ENCODE measurements at places on chromosomes 2 and 18.

- DNase-seq = no peak
These were observed 48.0 kb downstream of the MGAT5 start for GRCh38 chr2:134301928-134302260.

GRCh38 chr18:10543277-10543676 is 17.4 kb downstream of the NAPG start:
- no peak for DNase-seq

GRCh38 chr2:95025406-95026319 is at the start of gene MAL:
Gene MAL (plus strand): TSS chr2:95025708. CDS start chr2:95025793, 85 bp downstream.
- DNase-seq = peak; percentile 76

- no peak for DNase-seq
These were observed 21.3 kb upstream of the ACKR3 start for GRCh38 chr2:236548179-236548921.

GRCh38 chr2:96249654-96250053 is 16.1 kb downstream of the TMEM127 start:
- no peak for DNase-seq

DNA sequence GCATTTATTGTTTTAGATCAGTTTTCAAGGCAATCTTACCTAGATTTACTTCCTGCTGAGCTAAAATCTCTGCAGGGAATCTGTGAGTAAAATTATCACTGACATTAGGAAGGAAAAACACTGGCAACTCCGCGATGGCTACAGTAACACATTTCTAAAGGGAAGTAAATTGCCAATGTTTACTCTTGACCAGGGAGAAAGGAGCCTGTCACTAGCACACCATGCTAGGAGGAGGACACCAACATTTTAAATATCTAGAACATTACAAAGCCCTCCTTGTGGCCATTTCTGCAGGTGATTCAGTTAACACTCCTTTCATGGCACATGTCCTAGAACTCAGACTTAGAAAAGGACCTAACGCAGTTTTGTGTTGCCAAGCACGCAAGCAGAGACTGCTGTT is 58.4 kb downstream of the TCF4 start:
- DNase-seq = no peak

GRCh38 chr2:159793326-159793725 is 4.7 kb downstream of the CD302 start:
- no peak for DNase-seq

- no peak for DNase-seq
These were observed 9.9 kb downstream of the TTC39C start for GRCh38 chr18:24024425-24024824.

DNA sequence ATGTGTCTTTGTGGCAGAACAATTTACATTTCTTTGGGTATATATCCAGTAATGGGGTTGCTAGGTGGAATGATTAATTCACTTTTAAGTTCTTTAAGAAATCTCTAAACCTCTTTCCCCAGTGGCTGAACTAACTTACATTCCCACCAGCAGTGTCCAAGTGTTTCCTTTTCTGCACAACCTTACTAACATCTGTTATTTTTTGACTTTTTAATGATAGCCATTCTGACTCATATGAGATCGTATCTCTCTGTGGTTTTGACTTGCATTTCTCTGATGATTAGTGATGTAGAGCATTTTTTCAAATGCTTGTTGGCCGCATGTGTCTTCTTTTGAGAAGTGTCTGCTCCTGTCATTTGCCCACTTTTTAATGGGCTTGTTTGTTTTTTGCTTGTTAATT is 43.1 kb upstream of the PTH2R start:
- no peak for DNase-seq

- no peak for DNase-seq
These were observed 64.2 kb downstream of the WDR75 start for GRCh38 chr2:189505492-189505891.

DNA sequence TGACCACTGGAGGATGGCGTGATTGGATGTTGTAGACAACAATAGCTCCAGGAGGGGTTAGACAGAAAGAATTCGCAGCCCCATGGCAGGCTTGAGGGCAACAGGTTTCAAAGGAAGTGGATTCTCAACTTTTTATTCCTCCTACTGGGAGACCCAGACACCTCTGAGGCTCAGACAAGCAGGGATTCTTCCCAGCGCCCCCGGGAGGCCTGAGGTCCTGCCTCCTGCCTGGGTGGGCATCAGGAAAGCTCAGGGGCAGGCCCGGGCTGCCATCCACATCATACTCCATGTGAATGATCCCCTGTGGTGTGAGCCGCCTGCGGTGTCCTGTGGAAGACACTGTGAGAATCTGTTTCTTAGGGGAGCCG is 203.5 kb downstream of the CYP26B1 start:
- DNase-seq = no peak

DNA sequence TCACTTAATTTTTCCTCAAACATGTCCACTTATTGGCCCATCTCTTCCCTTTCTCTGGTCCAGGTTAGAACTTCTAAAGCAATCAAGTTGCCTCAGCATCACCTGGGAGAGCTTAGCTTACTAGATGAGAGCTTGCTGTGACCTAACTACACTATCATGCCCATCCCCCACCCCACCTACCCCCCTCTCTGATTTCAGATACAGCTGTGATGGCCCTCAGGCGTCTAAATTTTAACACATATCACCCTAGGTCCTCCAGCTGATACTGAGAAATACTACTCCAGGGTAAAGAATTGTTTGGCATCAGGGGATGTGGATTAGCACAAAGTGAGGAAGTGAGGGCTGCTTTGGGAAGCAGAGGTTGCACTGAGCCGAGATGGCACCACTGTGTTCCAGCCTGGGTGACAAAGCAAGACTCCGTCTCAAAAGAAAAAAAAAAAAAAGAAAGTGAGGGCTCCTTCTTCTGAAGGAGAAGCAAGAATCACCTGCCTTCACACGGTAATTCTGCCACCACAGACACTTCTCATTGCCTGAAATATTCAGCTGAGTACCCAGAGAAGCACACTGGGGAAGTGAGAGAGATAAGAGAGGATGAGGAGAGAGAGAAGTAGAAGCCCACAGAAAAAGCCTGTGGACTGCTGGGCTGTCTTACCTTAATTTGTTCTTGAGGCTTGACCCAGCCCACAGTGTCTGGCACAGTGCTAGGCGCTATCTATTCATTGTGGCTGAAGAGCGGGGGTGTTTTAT is 263.4 kb downstream of the ASXL3 start:
- no peak for DNase-seq

GRCh38 chr2:18309627-18310026 is 250.8 kb downstream of the RDH14 start:
- no peak for DNase-seq

DNA sequence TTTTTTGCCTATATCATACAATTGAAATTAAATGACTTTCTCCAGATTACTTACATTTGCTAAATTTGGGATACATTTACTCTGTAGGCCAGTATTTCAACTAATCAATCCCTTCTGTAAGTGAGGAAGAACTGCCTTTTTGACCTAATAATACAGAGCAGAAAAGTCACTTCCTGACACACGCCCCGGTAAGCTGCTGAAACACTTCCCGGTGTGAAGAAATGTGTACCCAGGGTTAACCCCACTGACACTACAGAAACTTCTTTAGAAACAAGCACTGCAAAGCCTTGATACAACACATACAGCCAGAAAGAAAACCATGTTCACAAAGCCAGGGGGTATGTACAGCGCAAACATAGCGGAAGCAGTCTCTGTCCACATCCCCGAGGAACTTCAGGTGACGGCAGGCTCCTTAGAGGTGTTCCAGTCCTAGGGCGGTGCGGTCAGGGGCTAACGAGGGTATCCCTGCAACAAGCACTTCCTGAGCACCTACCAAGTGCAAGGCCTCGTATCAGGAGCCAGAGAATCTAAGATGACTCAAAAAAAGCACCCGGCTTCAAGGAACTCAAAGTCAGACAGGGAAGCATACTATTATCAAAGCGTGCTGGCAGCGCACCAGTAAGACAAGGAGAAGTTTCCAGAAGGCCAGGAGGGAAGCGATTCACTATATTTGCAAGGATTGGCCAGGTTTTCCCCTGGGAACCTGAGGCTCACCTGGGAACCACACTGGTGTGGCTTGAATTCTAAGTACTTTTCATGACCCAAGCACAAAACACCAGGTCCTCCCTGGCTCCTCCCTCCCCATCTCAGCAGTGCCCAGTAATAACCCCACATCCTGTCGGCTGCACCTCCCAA is 46.6 kb downstream of the ZNF516 start:
- DNase-seq = no peak

- no peak for DNase-seq
These were observed 105.5 kb downstream of the UGGT1 start for GRCh38 chr2:128196471-128196931.

GRCh38 chr2:223469270-223470046 is 132.7 kb downstream of the SCG2 start:
- DNase-seq = no peak

- DNase-seq = no peak
These were observed 119.9 kb upstream of the CAB39 start for GRCh38 chr2:230592775-230593174.

DNA sequence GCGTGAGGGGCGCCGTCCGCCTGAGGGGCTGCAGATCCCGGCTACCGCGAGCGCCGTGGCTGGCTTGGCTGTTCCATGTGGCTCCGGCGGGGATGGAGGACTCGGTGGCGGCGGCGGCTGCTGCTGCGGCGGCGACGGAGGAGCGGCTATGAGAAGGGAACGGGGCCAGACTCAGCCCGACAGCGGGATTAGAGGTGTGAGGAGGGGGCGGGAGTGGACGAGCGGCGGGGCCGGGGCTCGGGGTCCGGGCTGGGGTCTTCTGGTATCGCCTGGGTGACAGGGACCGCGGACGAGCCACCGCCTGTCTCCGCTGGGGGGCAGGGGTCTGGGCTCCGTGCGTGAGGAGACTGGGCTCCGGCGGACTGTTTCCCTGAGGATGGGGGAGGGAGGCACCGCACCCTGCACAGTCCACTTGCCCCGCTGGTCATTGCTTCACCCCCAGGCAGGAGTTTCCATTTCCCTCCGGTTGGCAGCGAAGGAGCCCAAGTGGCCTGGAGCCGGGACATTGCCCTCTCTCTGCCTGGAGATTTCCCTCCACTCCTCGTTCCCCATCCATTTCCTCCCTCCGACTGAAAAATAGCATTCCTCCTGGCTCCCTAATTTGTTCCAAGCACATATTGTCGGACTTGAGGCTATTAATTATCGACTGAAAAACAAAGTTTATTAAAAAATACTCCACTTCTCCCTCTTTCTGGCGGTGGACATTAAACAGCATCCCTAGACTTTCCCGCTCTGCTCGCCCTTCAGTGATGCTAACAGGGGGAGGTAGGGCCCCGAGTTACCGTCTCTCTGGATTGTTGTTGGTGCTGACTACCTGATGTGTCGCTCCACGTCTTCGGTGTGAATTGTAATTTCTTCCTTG is 577 bp downstream of the EHBP1 start:
- peak; percentile 11 for DNase-seq

GRCh38 chr18:12336887-12337286 is 28.8 kb downstream of the TUBB6 start:
- DNase-seq = no peak

DNA sequence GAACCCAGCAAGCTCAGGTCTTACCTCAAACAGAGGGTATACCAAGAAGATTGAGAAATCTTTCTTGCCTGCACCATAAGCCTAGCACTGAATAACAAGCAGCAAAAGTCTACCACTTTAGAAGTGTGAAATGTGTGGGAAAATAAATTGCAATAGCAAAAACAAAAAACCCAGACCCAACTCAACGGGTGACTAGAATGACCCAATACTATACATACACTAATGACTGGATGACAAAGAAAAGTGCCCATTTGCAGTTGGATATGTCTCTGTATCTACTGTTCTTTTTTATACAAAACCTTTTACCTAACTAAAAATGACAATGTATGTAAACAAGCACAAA is 950.6 kb downstream of the TRIB2 start:
- no peak for DNase-seq

- no peak for DNase-seq
These were observed 5.2 kb downstream of the PRLH start for GRCh38 chr2:237571551-237571950.

GRCh38 chr18:76098674-76099411 is 396.2 kb downstream of the ZNF516 start:
- no peak for DNase-seq

DNA sequence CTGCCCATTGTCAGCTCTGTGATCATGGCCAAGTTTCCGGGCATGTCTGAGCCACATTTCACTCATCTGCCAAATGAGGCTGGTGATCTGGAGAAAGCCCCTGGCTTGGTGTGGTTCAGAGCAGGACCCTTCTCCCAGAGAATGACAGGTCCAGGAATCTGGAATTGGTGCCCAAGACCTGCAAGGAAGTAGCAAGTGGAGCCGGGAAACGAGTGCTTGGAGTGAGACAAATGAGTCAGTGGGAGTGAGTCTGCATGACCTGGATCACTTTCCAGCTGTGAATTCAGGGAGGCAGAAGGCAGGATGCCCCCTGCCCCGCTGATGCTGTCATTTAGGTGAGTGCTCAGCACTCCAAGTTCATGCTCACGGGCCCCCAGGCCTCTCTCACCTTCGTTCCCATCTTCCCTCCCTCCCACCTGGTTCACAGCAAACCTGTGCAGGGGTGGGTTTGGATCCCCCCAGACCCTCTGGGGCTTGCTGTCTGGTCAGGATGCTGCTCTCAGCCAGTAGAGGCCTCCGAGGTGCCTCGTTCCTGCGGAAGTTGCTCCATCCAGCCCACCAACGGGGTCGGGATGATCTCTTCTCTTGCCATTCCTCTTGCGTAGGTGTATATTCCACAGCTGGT is 104.4 kb downstream of the INHBB start:
- no peak for DNase-seq

- no peak for DNase-seq
These were observed 35.4 kb upstream of the ITGAV start for GRCh38 chr2:186554429-186554828.

- no peak for DNase-seq
These were observed 70.8 kb upstream of the GRB14 start for GRCh38 chr2:164692114-164692513.

- DNase-seq = peak; percentile 64
These were observed at the start of gene MBP for GRCh38 chr18:77132369-77133050. Gene MBP (minus strand): TSS chr18:77132783. CDS start chr18:77105261, 27,522 bp downstream.

GRCh38 chr2:165675551-165675968 is 118.5 kb downstream of the GALNT3 start:
- DNase-seq = no peak

GRCh38 chr2:203775684-203776083 is 69.2 kb downstream of the CD28 start:
- no peak for DNase-seq

DNA sequence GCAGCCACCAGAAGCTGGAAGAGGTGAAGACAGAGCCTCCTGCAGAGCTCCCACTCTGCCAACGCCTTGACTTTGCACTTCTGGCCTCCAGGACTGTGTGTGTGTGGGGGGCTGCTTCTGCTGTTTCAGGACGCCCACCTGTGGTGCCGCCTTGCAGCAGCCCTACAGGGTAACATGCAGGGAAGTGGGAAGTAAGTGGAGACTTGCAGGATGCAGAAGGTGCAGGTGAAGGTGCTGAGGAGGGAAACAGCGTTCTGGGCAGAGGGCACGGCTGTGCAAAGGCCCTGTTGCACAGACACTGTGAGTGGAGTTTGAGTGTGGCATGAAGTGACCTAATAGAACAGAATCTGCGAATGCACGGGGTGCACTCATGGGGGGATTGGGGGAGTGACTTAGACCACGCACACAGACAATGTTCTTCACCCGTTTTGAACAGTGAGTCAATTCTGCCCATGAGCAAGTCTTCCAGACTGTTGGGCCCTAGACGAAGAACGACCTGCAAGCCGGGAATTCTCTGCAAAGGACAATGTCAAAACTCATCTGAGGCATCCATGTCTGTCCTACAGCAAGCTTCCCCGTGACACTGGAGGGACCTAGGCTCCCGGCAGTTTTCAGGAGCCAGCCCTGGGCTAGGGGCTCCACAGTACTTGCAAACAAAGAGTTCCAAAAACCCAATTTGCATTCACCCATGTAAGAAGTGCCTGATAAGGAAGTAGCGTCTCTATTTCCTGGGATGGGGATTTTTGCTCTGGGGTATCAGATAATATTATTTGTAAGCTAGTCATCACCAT is 19.0 kb downstream of the MBP start:
- no peak for DNase-seq
